ENCODE measurements at places on chromosomes 11 and 22.

GRCh38 chr11:11207428-11207827, 145.6 kb downstream of the CSNK2A3 start:
- no peak for DNase-seq

GRCh38 chr11:68840661-68841653, 759 bp downstream of the CPT1A start:
- peak; percentile 50 for DNase-seq

- DNase-seq, result peak; percentile 31
Observed at GRCh38 chr22:42560781-42561180, 7.0 kb downstream of the SERHL2 start.

GRCh38 chr11:104254347-104254746, 90.4 kb upstream of the PDGFD start:
- DNase-seq, result peak; percentile 77

GRCh38 chr22:43783777-43784176, 28.3 kb downstream of the EFCAB6 start:
- DNase-seq, result peak; percentile 21

DNA sequence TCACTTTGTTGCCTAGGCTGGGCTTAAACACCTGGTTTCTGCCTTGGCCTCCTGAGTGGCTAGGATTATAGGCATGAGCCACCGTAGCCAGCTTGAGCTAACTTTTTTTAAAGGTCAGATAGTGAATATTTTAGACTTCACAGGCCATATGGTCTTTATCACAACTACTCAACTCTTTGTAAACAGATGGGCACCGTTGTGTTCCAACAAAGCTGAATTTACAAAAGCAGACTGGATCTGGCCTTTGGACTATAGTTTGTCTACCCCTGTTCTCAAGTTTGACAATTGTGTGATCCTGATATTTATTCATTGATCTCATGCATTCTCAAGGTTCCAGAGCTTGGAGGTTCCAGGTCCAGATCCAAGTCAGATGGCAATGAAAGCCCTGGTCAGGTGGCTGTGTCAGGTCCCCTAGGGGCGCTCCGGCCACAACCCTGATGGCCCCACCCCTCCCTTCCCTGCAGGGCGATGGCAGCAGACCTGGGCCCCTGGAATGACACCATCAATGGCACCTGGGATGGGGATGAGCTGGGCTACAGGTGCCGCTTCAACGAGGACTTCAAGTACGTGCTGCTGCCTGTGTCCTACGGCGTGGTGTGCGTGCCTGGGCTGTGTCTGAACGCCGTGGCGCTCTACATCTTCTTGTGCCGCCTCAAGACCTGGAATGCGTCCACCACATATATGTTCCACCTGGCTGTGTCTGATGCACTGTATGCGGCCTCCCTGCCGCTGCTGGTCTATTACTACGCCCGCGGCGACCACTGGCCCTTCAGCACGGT, 15.8 kb downstream of the P2RY2 start:
- DNase-seq, result no peak

DNA sequence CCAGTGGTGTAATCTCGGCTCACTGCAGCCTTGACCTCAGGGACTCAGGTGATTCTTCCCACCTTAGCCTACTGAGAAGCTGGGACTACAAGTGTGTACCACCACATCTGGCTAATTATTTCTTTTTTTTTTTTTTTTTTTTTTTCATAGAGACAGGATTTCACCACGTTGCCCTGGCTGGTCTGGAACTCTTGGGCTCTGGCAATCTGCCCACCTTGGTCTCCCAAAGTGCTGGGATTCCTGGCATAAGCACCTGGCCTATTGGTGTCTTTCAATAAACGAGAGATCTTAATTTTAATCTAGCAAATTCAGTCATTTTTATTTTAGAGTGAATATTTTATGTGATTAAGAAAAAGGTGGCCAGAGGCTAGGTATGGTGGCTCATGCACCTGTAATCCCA, 40.1 kb downstream of the DGCR2 start:
- DNase-seq, result no peak

DNA sequence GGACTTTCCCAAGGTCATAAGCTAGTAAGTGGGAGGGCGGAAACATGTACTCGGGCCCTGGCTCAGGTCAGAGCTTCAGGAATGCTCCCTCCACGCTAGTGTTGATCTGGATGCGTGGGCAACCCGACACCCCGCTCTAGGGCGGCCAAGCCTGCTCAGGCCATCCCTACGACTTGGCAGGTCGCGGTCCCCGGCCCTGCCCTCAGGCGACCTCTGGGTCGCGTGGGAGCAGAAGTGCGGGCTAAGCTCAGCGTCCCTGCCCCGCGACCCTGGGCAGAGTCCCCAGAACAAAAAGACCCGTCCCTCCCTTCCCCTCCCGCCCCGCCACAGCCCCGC, 781 bp upstream of the TEF start:
- DNase-seq, result peak; percentile 91

- DNase-seq, result peak; percentile 38
Observed at GRCh38 chr22:30413745-30414524, 11.6 kb upstream of the MTFP1 start.

DNA sequence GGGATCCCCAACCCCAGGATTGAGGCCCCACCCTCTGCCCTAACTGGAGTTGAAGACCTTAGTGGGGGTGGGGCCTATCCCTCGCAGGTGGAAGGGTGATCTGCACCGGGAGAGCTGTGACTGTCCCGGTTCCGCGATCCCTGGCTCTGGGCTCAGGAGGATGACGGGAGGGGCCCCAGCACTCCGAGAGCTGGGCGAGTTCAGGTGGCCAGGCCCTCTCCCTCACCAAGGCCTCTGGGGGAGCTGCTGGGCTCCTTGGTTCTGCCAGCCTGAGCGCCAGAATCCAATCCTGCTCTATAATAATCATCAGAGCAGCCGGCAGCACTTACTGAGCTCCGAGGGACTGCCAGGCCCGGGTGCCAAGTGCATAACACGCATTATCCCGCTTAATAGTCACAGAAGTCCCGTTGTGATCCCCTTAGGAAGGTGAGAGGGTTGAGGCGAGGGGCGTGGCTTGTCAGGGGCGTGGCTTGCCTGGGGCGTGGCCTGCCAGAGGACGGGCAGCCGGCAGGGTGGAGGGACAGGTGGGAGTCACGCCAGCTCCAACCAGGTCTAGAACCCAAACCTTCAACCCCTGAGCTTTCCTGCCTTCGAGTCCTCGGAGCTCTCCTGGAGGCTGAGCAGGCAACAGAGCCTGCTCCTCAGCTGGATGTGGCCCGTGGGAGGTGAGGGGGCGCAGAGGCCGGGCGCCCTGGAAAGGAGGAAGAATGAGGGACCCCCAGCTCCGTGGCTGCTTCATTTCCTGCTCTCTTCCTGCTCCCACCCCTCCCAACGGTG, 7.3 kb upstream of the SYT7 start:
- DNase-seq, result peak; percentile 50

- no peak for DNase-seq
Observed at GRCh38 chr11:1150116-1150515, 7.6 kb upstream of the MUC5AC start.

Data from MCF 10A (cell line).